ENCODE measurements at places on chromosomes 3 and 15.

- no peak for DNase-seq
These were observed 33.0 kb downstream of the FAM98B start for GRCh38 chr15:38486936-38487335.

DNA sequence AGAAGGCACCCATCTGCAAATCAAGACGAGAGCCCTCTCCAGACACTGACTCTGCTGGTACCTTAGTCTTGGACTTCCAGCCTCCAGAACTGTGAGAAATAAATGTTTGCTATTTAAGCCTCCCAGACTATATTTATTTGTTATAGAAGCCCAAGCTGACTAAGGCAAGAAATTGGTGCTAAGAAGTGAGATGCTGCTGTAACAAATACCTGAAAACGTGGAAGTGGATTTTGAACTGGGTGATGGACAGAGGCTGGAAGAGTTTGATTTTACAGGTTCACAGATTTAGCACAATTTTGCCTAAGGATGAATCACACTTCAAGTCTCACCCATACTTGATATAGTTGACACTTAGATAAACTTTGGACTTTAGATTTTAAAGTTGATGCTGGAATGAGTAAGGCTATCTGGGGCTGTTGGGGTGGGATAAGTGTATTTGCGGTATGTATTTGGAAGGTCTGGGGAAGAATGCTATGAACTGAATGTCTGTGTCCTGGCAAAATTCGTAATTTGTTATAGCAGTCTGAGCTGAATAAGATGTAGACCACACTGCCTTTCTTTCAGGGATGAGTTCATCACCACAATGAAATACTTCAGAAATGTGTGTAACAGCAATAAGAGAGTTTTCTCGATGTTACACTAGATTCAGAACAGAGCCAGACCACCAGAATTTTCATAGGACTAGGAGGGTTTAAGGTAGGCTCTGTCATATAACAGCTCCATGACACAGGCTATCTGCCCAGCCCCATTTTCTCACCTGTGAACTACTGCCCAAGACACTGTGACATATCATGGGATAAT lies 120.5 kb upstream of the LMCD1 start:
- no peak for DNase-seq

GRCh38 chr3:161139686-161140085 lies 34.5 kb upstream of the B3GALNT1 start:
- DNase-seq, result no peak

DNA sequence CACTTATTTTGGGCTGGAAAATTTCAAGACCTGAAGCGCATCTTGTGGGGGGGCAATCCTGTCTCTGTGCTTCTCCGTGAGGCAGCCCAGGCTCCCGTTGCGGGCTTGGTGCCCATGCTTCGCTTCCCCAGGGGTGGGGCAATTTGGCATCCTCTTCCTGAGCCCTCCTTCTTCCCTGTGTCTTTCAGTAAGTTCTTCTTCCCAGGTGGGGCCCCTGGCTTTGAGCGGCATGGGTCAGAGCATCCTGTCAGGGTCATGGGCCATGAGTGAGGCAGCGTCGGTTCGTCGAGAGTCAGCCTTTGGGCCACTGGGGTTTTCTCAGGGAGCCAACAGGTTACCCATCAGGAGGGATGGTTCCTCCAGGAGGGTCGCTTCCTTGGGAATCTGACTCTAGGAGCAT lies 200.7 kb downstream of the UBE3A start:
- no peak for DNase-seq

DNA sequence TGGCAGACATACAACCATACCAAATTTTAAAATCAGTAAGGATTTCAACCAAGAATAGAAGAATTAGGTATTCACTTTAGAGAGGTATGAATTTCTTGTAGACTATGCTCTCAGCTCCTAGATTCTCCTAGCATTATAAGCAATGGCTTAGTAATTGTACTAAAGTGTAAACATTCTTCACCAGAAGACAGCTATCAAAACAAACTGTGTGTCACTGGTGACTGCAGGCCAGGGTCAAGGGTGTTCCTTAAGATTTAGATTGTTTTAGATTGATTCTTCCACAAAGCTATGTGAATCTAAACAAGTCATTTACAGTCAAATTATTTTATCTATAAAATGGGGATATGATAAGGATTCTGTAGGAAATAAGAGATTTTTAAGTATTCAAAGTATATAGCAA lies 23.1 kb upstream of the GP5 start:
- no peak for DNase-seq

DNA sequence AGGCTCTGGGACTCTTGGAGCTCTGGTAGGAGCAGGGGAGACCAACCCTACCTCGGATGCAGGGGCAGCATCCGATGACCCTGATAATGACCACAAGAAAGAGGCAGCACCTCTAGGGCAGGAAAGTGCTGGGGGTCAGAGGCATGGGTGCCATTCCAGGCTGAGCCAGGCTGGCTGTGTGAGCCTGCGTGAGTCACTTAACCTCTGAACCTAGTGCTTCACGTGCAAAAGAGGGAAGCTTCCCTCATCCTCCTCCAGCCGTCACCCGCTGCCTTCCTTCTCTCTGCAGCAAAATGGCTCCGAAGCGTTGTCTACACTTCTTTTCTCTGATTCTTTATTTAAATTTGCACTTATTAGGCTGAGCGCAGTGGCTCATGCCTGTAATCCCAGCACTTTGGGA lies 35.5 kb downstream of the ZDHHC19 start:
- DNase-seq, result no peak

- DNase-seq, result no peak
These were observed 103.2 kb downstream of the SST start for GRCh38 chr3:187567021-187567420.

DNA sequence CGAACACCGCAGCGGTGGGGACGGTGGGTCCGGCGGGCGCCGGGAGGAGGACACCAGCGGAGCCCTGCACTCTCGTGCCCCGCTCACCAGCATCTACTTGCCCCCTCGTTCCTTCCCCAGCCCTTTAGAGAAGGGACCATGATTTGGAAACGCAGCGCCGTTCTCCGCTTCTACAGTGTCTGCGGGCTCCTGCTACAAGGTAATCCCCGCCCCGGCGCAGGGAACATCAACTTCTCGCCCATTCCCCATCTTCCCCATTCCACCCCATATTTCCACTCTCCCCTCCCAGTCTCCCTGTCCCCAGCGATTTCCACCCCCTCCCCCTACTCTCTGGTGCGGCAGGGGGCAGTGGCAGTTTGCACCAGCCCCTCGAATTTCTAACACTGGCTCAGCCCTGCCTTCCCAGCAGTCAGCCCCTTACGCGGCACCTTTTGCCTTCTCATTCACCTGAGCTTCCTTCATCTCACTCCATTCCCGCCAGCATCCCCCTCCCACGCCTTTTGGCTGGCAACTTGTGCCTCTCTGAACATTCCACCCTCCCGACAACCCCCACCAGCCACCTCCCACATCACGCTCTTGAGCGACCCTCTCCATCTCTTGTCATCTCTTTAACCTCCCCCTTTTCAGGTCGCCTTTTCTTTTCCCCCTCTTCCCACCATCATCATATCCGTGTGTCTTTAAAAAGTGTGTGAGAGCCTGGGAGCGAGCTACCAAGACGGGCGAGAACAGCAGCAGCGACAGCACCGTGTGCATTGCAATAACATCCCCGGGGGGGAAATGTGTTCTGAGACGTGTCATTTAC lies 882 bp downstream of the CADM2 start:
- DNase-seq, result no peak

Measured in stimulated activated CD4-positive, alpha-beta T cell treated with anti-CD3 and anti-CD28 coated beads, Interleukin-12 subunit alpha, Interleukin-12 subunit beta, amount 100 ng/mL, for 24 hours (primary cell).